ENCODE measurements at places on chromosomes 5 and 9.

DNA sequence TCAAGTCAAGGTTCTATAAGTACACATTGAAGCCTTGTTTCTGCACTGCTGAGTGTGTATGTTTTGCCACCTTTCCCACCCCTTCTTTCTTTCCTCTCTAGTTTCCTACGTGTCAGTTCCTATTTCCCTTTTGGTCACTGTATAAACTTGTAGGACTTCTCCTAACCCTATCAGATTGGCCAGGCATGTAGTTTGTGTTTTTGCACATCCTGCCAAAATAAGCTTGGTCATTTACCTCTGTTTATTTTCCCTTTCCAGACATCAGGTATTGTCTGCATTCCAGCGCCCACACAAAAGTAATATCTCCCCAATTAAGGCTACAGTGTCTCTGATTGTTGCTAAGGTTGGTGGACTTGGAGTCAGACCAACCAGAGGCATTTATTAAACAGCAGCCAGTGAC, 252.9 kb upstream of the MPDZ start:
- no peak for DNase-seq

DNA sequence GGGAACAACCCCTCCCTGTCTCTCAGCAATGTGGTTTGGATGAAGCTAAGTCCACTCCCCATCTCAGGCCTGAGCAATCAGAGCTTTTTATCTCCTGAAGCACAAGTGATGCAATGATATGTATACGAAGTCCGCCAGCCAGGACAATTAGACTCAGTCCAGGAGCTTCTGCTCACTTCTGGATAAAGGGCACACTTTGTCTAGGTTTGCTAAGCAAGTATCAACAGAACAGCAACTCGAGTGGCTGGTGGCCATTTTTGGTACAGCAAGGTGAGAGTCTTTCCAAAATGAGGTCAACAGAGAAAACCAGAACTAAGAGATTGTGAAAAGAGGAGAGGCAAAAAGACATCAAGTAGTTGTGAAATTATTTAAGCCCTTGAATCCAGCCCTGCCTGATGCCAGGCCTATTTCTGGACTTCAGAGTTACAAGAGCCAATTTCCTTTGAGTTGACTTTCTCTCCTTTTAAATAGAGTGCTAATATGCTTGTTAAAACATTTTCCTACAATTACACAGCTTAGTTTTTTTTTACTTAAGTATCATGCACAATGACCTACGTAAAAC, 8.2 kb downstream of the NDUFA8 start:
- no peak for DNase-seq

DNA sequence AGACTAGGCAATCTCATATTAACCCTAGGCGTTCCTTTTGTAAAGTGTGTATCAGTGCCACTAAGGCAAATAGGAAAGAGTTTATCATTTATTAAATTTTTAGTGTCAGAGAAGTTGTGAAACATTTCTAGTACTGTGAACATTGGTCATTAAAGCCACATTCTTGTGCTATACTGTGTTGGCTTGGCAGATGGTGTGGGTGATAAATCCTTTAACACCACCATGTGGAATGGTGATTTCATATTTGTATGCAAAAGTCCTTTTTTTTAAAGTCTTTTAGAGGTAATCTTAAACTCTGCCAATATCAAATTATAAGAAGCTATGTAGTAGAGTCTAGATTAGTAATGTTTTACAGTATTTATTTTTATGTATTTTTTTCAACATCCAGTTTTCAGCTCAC, 18.1 kb downstream of the SLC12A2 start:
- peak; percentile 7 for DNase-seq

DNA sequence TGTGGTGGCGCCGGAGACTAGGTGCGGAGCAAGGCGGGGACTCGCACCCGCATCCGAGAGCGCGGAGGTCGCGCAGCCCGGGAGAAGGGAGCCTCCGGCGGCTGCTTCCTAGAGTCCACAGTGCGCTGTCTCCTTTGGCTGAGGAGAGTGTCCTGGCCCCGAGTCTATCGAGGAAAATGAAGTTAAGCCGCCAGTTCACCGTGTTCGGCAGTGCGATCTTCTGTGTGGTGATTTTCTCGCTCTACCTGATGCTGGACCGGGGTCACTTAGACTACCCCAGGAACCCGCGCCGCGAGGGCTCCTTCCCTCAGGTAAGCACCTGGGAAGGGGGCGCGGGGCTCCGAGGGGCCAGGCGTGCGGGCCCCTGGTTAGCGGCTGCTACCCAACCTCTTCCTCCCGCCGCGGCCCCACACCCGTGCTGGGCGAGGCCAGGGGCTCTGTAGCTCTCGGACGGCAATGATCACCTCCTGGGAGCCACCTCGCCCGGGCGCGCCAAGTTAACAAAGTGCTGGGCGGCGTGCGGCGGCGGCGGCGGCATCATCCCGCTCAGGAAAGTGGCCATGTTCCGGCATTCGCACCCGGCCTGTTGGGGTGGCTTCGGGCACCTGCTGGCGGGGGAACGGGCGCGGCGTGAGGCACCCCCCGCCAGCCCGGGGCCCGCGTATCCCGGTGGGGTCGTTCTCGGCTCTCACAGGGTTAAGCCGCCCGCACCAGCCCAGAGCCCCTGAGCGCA, 681 bp downstream of the MAN2A1 start:
- no peak for DNase-seq

DNA sequence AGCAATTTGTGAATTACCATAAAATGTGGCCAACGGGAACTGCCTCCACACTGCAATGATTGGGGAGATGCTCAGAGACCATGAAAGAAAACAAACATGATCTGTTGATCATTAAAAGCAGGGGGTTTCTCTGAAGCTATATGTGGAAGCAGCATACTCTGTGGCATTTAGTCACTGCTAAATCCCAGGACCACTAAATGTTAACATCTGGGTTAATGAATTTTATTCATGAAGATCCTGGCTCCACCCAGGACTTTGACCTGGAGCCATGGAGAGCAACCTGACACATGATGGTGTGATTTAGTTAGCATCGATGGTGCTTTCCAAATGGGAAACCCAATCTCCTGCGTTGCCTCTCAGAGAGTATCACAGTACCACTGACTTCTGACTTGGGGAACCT, 497.8 kb downstream of the AGTPBP1 start:
- DNase-seq, result no peak

- DNase-seq, result no peak
Measured at GRCh38 chr5:72988769-72989168, 32.9 kb downstream of the FCHO2 start.

- no peak for DNase-seq
Measured at GRCh38 chr5:54832045-54832444, 153.3 kb downstream of the ESM1 start.

GRCh38 chr9:91907484-91908292, 42.3 kb downstream of the ROR2 start:
- DNase-seq, result no peak

GRCh38 chr5:160903076-160903475, 51.1 kb upstream of the ATP10B start:
- no peak for DNase-seq

DNA sequence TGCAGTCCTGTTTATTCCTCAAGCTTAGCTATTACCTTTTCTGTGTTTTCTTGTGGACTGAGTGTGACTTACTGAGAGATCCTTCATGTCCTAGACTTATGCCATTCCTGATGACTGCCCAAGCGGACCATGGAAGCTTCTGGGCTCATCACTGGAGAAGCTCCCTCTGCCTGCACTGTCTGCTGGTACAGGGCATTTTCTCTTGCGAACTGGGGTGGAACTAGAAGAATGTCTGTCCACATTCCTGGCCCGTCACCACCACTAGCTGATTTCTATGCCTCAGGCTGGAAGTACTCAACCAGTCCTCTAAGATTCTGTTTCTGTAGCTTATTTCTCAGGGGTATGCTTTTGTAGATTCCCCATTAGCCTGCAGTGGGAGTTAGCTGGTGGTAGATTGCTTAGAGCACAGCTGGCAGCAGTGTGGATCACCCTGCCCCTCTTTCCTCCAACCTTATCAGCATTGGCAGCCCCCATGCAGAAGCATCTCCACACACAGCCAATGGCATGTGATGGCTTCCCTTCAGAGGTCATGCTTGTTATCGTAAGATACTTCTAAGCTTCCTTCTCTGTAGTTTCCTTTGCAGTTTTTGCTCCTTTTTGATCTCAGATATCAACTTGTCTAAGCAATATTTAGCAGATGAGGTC, 12.4 kb downstream of the SLC36A1 start:
- no peak for DNase-seq

- DNase-seq, result peak; percentile 18
Measured at GRCh38 chr5:20360263-20360662, 372.3 kb upstream of the CDH18 start.

- no peak for DNase-seq
Measured at GRCh38 chr9:136329211-136329627, 1.9 kb downstream of the GPSM1 start.

DNA sequence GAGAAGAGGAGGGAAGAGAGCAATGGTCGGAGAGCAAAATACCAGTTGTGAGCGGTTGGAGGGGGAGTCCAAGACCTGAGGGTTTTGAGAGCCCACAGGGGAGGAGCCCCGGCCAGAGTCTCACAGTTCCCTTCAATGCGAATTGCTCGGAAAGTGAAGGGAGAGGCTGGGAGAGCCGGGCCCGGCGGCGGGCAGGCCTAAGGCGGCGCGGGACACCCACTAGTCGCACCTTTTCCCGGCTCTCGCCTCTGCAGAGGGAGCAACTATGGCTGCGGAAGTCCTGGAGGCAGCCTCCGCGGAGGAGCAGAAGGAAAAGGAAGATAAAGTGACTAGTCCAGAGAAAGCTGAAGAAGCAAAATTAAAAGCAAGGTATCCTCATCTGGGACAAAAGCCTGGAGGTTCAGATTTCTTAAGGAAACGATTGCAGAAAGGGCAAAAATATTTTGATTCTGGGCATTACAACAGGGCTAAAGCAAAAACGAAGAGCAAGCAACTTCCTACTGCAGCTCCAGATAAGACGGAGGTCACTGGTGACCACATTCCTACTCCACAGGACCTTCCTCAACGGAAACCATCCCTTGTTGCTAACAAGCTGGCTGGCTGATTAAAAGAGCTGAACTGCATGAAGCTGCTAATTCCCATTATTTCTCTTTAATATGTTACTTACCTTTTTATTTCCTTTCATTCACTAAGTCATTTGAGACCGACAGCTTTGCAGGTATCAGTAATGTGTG, 6.5 kb upstream of the BTNL3 start:
- no peak for DNase-seq

DNA sequence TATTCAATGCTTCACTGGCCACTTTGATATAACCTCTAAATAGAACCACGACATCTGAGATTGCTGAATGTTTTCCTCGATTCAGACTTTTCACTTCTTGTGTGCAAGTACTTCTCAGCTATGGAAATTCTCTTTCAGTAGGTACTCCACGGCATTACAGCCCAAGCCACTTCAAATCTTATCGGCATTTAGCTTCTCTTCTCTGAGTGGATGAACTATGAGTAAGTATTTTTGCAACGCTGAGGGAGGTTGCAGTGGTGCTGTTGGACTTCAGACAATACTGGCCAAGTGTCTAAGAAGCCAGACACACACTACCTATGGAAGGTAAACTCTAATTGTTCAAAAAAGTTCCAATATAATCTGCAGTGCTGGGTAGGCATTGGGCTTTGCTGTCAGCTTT, 60.1 kb downstream of the FBN2 start:
- no peak for DNase-seq

GRCh38 chr9:20042128-20042711, 253.4 kb upstream of the SLC24A2 start:
- DNase-seq, result no peak

DNA sequence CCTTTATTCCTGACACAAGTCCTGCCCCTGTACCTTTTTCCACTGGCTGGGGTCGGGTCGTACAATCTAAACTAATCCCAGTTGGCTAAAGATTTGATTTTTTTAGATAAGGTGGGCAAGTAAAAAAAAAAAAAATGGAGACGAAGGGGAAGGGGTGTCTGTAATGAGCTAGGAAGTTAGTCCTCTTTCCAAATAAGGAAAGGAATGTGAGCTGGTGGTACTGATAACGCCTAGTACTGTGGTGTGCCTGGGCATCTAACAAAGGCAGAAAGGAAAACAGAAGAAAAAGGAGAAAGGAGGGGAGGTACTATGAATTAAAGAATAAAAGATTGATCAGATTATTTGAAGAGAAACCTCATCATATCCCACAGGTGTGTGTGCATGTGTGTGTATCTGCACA, 21.3 kb downstream of the PRDM9 start:
- no peak for DNase-seq

DNA sequence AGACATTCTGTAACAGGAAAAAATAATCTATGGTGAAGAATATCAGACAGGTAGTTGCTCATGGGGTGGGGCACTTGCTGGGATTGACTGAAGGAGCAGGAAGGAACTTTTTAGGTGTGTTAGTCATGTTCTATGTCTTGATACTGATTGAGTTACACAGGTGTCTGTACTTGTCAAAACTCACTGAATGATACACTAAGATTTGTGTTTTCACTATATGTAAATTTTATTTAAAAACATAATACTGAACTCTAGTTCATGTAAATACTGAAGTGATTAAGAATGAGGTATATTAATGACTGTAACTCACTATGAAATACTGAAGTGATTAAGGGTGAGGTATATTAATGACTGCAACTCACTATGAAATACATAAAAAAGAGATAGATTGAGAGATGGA, 28.5 kb downstream of the IL6ST start:
- no peak for DNase-seq

DNA sequence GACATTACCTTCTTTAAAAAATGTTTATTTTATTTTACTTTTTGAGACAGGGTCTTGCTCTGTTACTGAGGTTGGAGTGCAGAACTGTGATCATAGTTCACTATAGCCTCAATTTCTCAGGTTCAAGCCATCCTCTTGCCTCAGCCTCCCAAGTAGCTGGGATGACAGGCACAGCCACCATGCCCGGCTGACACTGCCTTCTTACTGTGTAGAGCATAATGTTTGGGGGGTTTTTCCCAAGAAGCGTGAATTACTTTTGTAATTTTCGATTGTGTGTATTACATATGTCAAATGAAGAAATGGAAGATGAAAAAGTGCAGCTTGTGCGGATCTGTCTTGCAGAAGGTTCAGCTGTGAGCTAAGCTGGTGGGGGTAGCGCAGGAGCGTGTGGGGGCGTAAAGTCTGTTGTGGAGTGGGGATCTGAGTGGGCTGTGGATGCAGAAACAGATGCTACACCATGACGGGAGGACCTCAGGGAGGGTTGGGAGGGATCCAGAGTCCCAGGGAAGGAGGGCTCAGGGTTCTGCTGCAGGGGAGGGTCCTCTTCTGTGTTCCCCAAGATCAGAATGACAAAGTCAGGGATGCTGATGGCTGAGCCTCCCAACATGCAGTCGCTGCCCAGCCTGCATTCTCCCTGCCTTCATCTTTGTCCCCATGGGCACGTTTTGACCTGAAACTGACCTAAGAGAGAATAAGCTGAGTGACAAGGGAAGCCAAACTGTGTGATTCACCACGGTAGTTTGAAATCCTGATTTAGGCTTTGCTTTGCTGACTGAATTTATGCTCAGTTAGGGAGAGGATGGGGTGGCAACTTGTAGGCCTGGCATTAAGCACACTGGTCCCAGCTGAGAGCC, 6.8 kb upstream of the ANKRD33B start:
- DNase-seq, result no peak

- DNase-seq, result no peak
Measured at GRCh38 chr9:114588651-114589526, 1.3 kb downstream of the ATP6V1G1 start.

All from muscle of back (tissue), 13 donors.